ENCODE measurements at places on chromosomes 7 and 10.

GRCh38 chr10:111516144-111516543, 439.3 kb downstream of the ADRA2A start:
- DNase-seq = no peak

DNA sequence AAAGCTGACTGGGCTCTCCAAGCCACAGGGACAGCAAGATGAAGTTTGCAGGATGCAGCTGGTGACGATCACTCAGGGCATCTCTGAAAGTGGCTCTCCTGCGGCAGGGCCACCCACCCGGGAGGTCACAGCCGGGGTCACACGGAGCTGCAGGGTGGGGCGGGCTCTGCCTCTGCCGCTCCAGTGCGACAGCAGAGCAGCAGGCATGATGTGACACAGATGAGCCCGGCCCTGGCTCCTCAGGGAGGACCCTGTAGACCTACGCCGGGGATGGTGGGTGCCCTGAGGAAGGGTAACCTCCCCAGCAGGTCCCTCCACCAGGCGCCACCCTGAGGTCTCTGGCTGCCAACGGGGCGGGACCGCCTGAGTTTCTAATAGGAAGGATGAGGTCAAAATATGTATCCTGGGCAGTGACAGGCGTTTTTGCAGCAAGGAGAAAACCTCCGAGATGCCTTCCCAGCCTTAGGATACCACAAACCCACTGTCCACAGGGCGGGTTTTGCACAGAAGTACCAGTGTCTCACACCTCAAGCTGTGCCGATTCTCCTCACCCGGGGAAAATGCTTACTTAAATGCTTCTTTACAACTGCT, 114.8 kb upstream of the DIP2C start:
- DNase-seq = no peak

- peak; percentile 70 for DNase-seq
These were observed at the start of gene ZEB1 for GRCh38 chr10:31318854-31319601. Gene ZEB1 (plus strand): TSS chr10:31319216. CDS start chr10:31319235, 19 bp downstream.

DNA sequence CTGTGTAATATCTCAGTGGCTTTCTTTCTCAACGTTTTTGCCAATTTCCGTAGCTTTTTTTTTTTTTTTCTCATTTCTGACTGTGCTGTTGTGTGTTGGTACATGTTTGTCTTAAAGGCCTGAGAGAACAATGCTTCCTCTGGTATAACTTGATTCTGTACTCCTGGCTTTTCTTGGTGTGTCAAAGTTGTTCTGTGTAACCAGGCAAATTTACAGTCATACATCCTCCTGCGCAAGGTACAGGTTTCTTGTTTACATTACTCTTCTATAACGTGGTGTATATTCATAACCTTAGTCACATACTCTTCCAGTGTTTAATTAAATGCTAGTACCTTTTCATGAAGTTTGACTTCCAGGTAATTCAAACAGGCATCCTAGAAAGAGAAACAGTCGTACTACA, 8.3 kb upstream of the ARHGAP12 start:
- no peak for DNase-seq

Measured in NCI-H1048 (cell line).